ENCODE measurements at places on chromosomes 13 and 19.

- no peak for DNase-seq
Observed at GRCh38 chr19:2387367-2388288, 27.6 kb downstream of the TMPRSS9 start.

- DNase-seq, result no peak
Observed at GRCh38 chr13:40648040-40648439, 18.4 kb downstream of the FOXO1 start.

DNA sequence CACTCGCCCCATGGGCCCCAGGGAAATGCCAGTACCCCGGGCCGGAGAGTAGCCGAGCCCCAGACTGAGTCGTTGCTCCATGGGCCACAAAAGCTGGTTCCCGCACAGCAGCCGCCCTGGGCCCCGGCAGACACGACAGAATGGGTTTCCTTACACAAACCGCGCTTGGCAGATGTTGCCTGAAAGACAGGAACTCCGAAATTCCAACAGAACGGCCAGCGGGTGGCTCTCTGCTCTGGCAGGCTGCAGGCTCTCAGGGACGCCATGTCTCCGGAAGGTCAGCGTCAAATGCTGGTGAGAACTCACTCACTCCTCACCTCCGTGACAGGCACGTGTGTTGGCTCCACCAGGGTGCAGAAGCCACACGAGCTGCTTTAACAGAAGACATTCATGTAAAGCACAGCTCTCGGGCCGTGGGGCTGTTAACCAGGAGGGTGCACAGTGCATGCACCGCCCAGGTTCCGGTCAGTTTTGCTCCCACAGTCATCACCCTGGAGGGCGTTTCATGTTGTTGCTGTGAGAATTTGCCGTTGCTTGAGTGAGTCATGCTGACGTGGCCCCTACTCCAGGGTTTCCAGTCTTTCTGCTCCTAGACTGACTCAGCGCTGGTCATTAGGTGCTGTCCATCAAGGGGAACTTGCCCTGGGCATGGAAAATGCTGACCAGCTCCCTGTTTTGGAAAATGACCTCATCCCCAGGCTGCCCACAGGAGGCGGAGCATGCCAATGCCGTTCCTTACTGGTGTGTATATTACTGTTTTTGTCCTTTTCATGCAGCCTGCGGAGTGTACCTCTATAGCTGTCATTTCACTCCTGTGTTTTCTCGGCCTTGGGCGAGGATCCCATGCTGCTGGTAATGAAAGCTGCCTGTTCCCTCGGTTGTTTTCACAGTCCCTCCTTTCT, 44.8 kb downstream of the ANKRD10 start:
- peak; percentile 100 for DNase-seq

DNA sequence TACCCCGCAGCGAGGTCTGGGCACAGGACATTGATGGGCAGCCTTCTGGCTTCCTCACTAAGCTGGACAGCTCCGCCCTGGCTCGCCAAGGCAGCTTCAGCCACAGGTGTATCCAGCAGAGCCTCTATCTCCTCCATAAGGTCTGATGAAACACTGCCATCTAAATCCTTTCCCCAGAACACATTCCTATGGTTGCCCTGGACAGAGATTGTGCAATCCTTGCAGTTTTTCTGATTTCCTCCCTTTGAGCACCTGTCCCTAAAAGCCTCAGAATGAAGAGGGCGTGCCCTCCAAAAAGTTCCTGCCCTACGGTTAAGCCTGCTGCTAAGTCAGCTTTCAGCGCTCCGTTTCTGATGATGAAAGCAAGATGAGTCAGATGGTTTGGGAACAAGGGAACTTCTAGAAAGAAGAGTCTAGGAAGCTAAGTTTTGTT, 21.0 kb downstream of the CLEC4M start:
- no peak for DNase-seq

DNA sequence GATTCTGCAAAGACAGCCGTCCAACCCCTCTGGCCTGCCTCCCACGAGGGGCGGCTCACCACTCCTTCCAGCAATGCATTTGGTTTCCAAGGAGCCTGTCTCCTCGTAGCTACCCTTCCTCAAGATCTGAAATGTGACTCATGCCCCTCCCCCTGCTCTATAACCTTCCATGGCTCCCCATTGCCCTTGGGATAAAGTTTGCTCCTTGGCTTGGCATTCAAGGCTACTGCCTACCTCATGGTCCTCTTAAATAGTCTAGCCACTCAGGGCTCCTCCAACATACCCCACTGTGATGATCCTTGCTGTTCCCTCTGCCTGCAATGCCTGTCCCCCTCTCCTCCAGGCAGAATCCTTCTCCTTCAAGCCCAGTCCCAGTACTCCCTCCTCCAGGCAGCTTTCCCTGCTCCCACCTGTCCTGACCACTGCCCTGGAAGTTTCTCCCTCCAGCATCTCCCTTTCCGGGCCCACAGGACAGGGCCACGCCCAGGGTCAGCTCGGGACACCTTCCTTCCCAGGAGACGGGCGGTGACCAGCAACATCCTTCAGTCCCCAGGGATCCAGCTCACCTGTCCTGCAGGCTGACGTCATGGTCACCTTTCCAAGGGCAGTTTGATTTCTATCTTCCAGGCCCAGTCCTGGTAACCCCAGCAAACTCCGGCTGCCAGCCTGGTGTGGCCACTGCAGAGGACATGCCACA, 19.2 kb upstream of the SEMA6B start:
- DNase-seq, result no peak

DNA sequence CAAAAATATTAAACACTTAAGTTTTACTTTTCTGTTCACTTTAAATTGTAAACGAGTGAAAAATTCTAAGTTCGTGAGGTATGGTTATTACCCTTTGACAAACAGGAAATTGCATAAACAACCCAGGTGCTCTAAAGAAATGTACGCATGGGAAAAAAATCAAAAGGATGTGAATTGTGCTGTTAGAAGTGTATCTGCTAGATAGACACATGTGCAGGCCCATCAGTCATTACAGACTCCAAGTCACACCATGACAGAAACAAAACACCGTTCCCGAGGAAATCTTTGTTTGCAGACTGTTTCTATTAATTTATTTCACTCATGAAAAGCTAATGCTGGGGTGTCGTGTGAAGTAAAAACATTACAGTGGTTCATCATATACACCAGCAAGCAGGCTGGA, 17.0 kb upstream of the DOCK9 start:
- no peak for DNase-seq

- DNase-seq, result no peak
Observed at GRCh38 chr13:91768746-91769145, 370.3 kb downstream of the GPC5 start.

GRCh38 chr13:57601536-57601935, 30.0 kb upstream of the PCDH17 start:
- no peak for DNase-seq

DNA sequence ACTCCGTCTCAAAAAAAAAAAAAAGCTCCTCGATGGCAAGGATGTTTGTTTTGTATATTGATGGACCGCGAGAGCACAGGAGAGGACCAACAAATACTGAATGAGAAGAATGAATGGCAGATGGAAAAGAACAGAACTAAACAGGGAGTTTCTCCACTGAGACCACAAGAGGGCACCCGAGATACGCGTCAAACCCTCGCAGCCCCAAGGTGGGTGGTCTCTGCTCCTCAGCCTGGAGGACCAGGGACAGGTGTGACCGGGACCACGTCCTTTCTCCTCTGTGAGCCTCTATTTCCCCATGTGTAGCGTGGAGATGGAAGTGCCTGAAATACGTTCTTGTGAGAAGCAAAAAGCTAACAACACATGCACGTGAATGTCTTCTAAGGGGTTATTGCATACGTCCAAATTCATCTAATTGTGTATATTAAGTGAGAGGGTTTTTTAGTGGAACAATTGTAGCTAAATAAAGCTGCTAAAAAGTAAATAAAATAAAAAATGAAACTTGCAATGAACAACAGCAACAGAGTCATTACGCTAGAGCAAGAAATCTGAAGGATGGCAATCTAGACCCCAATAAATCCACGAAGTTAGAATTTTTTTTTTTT, 8.3 kb upstream of the CDC42EP5 start:
- DNase-seq, result no peak

DNA sequence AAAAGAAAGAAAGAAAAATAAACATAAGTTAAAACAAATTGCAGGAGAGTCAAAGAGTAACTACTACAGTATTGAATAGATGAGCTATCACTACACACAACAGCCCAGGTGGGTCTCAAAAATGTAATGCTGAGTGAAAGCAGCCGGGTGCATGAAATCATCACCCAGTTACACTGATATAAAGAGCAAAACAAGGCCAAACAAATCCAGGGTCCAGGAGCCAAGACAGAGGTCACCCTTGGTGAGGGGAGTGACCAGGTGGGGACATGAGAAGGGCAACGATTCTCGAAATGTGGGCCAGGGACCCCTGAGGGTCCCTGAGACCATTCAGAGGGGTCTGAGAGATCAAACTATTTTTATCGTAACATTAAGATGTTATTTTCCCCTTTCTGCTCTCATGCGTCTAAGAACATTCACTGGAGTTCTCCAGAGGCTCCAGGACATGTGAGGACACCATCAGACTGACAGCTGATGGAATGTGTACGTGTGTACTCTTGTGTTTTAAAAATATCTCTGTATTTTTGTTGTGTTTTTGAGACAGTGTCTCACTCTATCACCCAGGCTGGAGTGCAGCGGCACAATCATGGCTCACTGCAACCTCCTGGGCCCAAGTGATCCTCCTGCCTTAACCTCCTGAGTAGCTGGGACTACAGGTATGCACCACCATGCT, 10.6 kb downstream of the COQ8B start:
- no peak for DNase-seq

- DNase-seq, result no peak
Observed at GRCh38 chr19:42030645-42031440, 36.8 kb upstream of the ATP1A3 start.

DNA sequence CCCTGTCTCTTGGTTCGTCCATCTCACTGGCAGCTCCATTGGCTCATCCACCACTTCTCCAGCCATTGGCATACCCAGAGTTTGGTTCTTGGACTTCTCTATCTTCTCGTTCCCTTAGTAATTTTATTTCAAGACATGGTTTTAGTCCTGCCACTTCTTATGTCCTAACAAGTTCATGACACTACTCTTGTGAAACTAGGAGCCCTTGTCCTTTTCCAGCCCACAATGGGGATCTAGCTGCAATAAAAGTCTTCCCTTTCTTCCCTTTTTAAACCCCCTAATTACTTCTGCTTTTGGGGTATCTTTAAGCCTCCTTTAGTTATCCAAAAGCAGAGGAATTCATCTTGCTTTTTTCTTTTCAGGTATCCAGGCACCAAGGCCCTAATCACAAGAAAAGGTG, 2.9 kb upstream of the RCBTB2 start:
- no peak for DNase-seq

DNA sequence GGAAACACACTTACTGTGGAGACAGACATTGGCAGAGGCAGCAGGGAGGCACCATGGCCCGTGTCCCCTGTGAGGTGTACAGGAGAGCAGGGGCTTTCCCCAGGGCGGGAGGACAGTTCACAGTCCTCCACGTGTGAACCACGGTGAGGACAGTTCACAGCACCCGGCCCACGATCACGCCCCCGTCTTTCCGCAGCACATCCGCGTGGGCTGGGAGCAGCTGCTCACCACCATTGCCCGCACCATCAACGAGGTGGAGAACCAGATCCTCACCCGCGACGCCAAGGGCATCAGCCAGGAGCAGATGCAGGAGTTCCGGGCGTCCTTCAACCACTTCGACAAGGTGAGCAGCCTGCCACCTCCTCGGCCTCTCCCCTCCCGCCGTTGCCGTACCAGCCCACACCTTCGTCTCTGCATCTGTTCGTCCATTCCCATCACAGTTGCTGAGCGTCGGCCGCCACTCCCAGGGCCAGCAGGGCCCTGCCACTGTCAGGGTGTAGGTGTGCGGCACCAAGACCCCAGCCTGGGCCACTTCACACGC, 17.4 kb downstream of the CAPN12 start:
- DNase-seq, result no peak

DNA sequence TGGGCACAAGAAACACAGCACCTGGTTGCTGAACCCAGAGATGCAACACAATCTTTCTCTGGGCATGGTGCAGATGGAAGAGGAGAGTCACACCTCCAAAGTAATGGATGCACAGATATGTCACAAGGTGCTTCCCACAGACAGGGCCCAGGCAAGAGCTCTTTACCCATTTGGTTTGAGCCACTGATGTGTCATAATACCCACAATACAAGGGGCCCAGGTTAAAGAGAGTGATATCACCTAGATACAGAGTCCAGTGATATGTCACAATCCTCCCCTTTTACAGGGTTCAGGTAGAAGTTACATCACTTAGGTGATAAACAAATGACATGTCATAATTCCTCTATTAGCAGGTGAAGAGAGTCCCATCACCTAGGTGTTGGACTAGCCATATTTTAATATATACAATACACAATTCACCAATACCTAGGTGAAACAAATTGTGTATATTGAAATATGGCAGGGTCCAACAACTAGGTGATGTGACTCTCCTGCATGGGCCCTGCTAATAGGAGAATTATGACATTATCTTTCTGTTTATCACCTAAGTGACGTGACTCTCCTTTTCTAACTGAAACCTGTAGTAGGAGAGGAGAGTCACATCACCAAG, 5.6 kb upstream of the ZNF43 start:
- no peak for DNase-seq

Data from T1000 (cell line).